ENCODE measurements at places on chromosomes 5 and 9.
A peak's percentile ranks its signal among the peaks of the same experiment; 100 is the strongest.

GRCh38 chr5:131229623-131230022, 34.2 kb upstream of the CDC42SE2 start:
- no peak for DNase-seq

- DNase-seq = no peak
These were observed 190.0 kb downstream of the MED10 start for GRCh38 chr5:6188344-6188743.

DNA sequence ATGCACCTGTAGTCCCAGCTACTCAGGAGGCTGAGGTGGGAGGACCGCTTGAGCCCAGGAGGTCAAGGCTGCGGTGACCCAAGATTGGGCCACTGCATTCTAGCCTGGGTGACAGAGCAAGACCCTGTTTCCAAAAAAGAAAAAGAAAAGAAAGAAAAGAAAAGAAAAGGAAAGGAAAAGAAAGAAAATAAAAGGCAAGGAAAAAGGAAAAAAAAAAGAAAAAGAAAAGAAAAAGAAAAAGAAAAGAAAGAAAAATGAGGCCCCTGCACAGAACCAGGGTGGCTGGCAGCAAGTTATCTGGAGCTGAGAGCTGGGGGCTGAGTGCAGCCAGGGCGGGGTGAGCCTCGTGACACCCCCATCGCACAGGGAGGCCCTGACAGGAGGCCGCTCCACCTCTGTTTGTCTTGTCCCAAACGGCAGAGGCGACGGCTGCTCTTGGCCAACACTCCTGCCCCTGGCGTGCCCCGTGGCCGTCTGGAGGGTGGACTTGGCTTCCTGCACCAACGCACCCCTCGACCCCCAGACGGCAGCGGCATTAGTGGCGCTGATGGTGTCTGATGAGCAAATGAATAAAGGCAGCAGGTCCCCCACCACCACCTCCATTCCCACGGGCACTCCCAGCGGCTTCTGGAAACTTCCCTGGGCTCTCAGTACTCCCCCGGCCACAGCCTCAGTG, 16.7 kb downstream of the EXD3 start:
- DNase-seq = no peak

DNA sequence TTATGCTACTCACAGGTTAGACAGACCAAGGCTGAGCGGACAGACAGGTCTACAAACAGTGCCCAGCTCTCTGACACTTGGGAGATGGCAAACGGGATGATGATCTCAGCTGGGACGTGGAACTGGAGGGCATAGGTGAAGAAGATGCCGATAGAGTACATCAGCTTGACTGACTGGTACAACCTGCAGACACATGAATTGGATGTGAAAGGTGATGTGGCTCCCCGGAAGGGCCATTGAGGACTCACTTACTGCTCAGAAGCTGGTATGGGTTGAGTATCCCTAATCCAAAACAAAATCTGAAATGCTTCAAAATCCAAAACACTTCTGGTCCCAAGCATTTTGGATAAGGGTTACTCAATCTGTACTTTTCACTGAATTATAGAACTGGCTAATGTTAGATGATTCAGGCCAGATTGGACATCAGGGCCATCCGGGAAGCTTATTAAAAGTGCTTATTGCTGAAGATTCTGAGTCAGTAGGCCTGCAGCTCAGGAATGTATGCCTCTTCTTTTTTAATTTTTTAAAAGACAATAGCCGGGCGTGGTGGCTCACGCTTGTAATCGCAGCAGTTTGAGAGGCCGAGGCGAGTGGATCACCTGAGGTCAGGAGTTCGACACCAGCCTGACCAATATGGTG, 22.4 kb downstream of the SLC36A3 start:
- no peak for DNase-seq

GRCh38 chr5:137778772-137779564, 24.8 kb upstream of the HNRNPA0 start:
- DNase-seq = no peak

DNA sequence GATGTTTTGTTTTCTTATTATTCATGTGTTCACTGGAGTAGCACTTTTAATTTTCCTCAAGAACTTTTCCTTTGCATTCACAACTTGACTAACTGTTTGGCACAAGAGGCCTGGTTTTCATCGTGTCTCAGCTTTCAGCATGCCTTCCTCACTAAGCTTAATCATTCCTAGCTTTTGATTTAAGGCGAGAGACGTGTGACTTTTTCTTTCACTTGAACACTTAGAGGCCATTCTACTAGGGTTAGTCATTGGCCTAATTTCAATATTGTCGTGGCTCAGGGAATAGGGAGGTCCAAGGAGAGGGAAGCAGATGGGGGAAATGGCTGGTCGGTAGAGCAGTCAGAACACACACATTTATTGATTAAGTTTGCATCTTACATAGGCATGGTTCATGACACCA, 94.0 kb downstream of the ZNF462 start:
- DNase-seq = no peak

DNA sequence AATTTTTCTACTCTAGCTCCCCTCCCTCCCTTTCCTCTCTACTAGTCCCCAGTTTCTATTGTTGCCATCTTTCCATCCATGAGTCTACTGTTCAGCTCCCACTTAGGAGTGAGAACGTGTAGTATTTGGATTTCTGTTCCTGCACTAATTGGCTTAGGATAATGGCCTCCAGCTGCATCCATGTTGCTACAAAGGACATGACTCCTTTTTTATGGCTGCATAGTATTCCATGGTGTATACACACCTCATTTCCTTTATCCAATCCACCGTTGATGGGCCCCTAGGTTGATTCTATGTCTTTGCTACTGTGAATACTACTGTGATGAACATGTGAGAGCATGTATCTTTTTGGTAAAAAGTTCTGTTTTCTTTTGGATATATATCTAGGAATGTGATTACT, 138.9 kb upstream of the MSX2 start:
- no peak for DNase-seq

- DNase-seq = no peak
These were observed 650 bp downstream of the MYORG start for GRCh38 chr9:34375901-34376595.

DNA sequence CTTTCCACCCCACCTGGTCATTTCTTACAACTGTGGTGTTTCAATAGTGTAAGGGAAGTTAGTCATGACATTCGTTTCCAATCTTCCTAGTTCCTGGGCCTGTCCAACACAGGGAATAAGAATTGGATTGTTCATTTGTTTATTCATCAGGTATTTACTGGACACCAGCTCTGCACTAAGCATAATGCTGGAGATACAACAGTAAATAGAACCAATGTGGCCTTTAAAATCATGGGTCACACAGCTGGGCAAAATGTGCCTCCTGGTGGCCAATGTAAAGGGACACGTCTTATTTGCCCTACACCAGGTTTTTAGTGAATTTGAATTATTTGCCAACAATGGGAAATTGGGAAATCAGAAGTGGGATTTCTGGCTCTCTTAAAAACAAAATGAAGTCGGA, 10.4 kb downstream of the ABLIM3 start:
- DNase-seq = no peak

DNA sequence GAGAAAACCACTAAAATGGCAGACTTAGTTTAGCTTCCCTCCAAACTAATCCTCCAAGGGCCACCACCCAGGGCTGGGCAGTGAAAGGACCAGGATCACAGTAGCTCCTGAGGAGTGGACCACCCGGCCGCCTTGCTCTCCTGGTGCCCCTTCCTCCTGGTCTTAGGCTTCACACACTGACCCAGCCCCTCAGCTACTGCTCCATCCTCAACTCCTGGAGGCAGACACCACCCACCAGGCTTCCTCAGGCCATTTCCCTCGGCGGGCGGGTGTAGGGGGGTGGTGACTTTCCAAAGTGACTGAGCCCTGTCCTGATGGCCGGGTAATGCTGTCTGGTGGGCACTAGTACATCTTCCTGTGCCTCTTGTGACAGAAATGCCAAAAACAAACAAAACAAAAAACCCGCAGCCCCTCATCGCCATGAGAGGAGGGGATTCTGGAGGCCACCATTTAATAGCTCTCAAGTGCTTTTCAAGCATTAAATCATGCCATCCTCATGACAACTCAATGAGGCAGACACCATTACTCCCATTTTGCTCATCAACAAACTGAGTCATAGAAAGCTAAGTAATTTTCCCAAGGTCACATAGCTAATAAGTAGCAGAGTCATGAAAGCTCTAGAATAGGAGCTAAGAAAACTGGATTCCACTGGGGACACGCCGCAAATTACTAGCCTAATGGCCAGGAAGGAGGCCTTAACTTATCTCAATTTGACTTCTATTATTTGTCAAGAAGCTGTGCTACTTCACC, 91.3 kb upstream of the LRRTM2 start:
- DNase-seq = no peak

GRCh38 chr5:176536132-176536901, 885 bp downstream of the RNF44 start:
- peak; percentile 59 for DNase-seq

- no peak for DNase-seq
These were observed 57.9 kb downstream of the RNF130 start for GRCh38 chr5:180013678-180014077.

DNA sequence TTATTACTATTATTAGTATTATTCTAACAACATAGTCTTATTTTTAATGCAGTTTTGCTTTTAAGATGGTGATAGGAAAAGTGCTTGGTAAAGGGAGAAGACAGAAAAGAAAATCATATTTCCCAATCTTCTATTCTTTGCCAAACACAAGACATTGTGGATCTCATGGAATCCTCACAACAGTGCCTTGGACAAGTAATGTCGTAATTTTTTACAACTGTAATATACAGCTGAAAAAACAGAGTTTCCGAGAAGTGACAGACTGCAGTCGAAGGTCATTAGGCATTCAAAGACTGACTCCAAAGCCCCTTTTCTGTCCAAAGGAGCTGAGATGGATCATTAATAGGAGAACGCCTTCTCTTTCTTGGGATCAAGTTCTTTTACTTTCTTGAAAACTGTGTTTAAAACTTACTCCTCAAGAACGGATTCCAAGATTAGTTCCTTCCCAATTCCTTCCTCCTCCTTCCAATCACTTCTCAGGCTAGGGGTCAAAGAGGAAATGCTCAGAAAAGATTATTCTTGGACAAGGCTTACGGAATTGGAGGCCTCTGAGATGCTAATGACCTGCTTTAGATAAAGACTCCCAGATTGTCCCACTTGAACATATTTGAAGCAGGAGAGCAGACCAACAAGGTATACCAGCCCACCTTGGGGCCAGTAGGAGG, 24.3 kb upstream of the TRIM32 start:
- no peak for DNase-seq

- no peak for DNase-seq
These were observed 124.7 kb upstream of the CPEB4 start for GRCh38 chr5:173763410-173763809.

- no peak for DNase-seq
These were observed 15.6 kb upstream of the COL5A1 start for GRCh38 chr9:134626069-134626423.

DNA sequence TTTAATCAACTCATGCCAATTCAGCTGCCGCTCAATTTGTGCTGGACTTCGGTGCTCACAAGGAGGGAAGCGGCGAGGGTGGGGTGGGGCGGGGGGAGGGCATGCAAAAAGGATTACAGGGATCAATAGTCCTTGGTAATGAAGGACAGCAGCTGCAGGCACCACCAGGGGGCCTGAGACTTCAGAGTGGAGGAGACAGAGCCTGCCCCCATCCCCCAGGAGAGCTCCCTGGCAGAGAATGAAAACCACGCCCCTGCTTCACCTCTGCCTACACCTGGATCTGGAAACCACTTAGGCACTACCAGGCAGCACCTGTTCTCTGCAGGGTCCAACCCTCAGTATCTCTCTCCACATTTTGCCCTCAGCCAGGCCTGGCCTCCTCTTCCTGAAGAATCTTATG, 155.6 kb downstream of the TRIM32 start:
- no peak for DNase-seq

DNA sequence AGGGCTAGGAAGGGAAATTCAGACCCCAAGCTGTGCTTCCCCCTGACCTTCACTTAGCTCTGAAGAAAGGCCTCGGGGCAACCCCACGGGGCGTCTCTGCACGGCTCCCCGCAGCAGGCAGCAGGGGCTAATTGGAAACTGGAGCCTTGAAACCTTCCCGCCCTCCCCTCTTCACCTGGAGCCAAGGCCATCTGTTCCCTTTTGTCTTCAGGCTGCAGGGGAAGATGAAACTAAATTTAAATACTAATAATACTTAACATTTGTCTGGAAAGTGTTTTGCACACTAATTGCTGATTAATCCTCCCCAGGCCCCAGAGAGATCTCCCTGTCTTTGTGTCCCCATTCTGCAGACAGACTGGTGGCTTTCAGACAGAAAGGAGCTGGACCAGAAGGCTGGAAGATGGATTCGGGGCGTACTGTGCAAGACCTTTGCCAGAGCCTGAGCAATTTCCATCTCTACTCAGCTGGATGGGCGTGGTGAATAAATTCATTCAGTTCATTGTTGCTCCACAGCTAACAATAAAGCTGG, 34.1 kb upstream of the CPLX2 start:
- DNase-seq = no peak

DNA sequence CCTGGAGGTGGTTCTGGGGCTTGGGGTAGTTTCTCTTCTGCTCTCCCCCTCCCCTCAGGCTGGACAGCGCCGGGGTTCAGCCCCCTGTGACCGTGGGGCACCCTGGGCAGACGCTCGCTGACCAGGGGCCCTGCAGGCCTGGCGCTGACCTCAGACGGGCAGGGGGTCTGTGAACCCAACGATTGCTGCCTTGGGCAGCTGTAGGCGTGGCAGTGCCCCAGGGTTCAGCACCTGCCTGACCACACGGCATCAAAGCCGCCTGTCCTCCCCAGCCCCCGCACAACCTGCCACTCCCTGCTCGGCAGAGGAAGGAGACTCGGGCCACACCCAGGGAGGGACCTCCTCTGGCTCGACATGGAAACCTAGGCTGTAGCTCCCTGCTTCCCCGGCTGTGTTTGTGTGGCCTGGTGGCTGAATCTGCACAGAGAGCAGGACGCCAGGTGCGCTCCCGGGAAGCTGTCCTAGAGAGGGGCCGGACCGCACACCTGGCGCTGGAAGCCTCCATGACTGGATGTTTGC, 12.2 kb downstream of the LCN12 start:
- DNase-seq = no peak

- DNase-seq = no peak
These were observed 3.4 kb downstream of the CDKN2B-AS1 start for GRCh38 chr9:21998026-21998425.

DNA sequence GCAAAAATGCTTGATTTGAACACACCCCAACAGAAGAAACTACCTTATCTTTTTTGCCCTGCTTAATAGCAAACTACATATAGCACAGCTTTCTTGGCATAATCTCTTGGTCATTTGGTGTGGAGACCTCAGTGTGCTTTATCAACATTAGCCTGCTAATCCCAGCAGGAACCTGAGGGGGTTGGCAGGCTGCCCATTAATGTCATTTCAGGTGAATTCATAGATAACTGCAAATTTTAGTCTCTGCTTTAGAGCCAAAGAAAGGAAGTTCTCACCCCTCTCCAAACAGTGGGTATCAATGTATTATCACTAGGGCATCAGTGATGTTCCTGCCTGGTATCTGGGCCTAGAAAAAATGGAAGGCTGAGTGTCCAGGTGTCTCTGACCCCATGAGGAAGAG, 489.0 kb downstream of the NTRK2 start:
- no peak for DNase-seq

Data from stimulated activated CD4-positive, alpha-beta T cell treated with anti-CD3 and anti-CD28 coated beads, TNF-alpha, amount 100 ng/mL, for 1 hour (primary cell).